ENCODE measurements at places on chromosomes 11 and 22.

DNA sequence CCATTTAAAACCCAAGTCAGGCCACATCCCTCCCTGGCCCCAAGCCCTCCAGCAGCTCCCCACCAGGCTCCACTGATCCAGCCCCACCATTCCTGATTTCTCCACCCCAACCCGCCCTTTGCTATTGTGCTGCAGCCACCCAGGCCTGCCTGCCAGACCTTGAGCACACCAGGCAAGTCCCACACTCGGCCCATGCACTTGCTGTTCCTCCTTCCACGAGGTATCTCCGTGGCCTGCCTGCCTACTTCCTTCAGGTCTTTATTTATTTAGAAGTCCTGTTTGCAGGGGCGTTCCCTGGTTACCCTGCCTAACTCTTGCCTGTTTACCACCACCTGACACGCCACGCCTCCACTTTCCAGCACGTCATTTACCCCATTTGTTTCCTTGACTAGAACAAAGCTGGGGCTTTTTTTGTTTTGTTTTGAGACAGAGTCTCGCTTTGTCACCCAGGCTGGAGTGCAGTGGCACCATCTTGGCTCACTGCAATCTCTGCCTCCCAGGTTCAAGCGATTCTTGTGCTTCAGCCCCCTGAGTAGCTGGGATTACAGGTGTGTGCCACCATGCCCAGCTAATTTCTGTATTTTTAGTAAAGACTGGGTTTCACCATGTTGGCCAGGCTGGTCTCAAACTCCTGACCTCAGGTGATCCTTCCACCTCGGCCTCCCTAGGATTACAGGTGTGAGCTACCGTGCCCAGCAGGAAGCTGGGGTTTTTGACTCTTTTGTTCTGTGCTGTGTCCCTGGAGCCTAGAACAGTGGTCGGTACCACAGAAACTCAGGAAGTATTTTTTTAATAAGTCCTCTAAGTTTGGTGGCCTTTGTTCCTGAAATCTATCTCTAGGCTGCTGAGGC, 6.7 kb downstream of the CENPM start:
- DNase-seq, result no peak

- DNase-seq, result no peak
Observed at GRCh38 chr22:45682064-45682463, 10.4 kb downstream of the ATXN10 start.

DNA sequence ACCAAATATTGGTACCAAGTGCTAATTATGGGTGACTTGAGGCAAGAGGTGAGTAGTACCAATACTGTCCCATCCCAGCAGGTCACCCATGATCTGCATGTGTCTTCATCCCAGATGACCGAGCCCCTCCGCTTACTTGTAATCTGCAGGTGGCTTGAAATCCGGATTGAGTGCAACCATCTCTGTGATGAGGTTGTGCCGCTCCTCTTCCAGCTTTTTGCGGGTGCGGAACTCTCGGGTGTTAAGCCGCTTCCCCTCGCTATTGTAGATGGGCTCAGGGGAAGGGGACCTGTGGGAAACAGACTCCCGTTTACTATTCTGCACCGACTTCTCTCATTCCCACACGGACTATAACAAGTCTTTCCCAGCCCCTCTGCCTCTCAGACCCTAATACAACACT, 8.2 kb downstream of the SF1 start:
- no peak for DNase-seq

DNA sequence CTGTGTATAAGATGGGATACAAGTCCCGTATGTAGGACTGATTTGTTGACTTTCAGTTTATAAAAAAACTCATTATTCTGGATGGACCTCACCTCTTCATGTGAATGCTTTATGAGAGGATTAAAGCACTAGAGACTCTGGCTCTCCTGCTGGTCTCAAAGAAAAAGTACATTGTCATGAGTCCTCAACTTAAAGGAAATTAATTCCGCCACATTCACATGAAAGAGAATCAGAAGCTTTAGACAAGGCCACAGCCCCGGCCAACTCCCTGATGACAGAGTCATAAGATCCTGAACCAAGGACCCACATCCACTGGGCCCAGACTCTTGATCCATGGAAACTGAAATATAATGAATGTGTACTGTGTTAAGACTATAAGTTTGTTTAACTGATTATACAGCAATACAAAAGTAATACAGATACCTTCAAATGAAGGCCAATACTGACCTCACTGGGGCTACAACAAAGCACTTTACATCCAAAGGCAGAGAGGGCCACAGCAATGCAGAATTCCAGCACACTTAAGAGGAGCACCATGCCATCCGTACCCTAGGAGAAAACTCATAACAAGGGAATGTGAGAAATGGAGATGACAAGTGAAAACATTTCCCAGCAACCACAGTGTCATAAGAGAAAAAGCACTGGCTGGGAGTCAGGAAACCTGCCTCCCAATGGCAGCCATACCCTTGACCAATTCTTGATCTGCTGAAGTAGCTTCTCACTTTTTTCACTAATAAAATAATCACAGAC, 25.4 kb upstream of the MS4A6A start:
- DNase-seq, result no peak

DNA sequence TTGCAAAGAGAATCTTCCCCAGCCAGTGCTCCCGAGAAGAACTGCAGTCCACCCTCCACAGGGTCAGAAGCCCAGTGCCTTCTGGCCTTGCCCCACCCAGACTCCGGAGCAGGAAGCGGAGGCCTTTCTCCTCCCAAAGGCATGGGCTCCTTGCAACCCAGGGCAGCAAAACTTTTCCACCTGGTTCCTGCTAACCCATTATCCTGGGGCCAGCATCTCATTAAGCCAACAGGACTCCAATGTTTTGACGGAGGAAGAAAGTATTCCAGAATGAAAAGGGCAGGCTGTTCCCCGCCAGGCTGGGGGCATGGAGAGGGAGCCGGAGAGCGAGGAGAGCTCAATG, 88.1 kb downstream of the RTL6 start:
- DNase-seq, result no peak

DNA sequence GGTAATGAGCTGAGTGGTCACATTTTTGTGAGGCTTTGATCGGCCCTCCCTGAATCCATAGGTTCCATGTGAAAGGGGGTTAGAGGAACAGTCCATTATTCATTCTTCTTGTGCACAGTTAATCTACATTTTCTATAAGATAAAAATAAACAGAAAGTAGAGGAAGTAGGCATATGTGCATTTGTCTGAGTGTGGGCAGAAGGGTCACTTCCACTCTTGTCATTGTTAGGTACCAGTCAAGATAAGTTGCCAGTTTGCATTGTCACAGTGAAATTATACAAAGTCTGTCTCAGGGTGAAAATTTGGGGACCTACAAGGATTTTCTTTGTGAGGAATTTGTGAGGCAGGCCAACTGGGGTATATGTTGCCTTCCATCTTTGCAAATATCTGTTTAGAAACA, 4.6 kb upstream of the APOL4 start:
- no peak for DNase-seq

GRCh38 chr11:88293931-88294330, 43.6 kb downstream of the CTSC start:
- no peak for DNase-seq

DNA sequence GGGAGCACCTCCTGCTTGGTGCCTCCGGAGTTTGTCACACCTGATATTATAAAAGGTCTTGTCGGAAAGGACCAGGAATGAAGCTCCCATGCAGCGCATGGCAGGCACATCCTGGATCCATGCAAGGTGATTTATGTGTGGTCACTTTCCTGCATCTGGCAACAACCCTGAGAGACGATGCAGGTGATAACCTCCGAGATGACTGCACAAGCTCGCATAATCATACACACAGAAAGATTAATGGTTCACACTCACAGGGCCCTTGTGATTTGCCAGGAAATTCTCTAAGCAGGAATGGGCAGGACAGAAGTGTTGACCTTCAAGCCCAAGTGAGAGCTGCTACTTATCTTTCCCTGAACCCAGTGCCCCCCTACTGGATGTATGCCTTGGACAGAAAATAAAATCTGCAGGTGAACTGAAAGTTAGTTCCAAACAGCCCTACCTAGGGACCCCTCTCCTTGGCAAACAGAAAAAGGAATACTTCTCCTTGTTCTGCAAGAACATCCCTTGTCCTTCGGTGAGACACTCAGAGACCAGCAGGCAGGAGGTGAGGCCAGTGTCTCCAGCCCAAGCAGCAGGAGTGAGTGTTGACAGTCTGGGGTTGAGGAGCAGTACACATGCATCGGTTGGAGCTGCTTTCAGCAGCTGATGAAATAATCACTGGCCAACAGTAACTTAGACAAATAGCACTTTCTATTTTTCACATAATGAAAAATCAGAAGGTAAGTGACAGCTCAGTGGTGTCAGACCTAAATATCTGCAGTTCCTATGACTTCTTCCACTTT, 619.4 kb upstream of the B3GAT1 start:
- no peak for DNase-seq

- no peak for DNase-seq
Observed at GRCh38 chr11:122375687-122376399, 259.8 kb upstream of the BLID start.

GRCh38 chr11:73237471-73238290, 19.6 kb downstream of the P2RY2 start:
- no peak for DNase-seq

DNA sequence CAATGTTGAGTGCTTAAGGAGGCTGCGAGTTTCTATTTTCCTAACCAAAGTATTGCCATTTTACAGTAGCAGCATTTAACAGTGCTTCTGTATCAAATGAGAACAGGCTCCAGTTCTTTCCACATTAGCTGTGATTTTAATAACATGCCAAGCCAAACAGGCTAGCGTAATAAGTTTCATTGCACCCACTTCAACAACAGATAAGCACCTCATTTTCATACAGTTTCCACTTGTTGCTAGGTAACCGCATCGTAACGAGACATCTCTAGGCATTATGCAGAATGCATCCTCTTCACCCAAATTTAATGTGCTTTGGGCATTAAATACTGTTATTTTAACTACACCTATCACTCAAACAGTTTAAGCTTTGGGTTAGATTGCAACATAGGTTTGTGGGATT, 79.0 kb downstream of the CADM1 start:
- no peak for DNase-seq

DNA sequence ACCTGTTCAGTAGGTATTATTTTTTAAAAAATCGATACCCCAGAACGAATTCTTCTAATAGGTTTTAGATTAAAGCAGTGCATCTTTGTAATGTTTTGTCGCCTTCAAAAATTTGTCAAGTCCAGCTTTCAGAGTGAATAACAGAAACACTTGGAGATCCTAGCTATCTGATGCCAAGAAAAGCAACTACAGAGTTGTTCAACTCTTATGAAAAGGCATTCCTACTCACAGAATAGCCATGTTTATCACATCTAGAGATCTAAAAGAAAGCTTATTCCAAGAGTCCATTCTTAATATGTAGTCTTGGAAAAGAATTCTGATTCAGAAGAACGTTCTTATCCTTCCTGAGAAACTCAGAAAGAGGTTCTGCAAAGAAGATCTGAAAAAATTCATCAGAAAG, 268.5 kb downstream of the TTC28 start:
- no peak for DNase-seq

- DNase-seq, result no peak
Observed at GRCh38 chr11:33703788-33704187, 3.2 kb upstream of the C11orf91 start.

GRCh38 chr22:20206709-20207215, 55.9 kb upstream of the CCDC188 start:
- no peak for DNase-seq

- DNase-seq, result no peak
Observed at GRCh38 chr11:127393460-127393997, 393.0 kb upstream of the KIRREL3 start.
